Stomach (tissue), 19 donors: ENCODE measurements at places on chromosomes 1 and 21. TPM values are rescaled to one million over a fixed set of nuclear protein-coding genes. Genes with fewer than 3 reads are reported as not detected.

The KRTAP21-2 gene
- not detected for total RNA-seq

- no peak for DNase-seq
- no peak overlapping the region for H3K4me3 ChIP-seq
- no peaks in the 10 kb centered on the region for H3K27me3 ChIP-seq
- no peak overlapping the region for H3K27ac ChIP-seq
- H3K4me1 ChIP-seq, result peaks cover 15% of the 10 kb centered on the region
These were observed 9.0 kb downstream of the COL18A1 start for GRCh38 chr21:45413922-45414321.

- no peak for DNase-seq
- peaks cover 10% of the 10 kb centered on the region for H3K36me3 ChIP-seq
- peaks cover 32% of the 10 kb centered on the region for H3K4me1 ChIP-seq
These were observed 3.1 kb downstream of the STK40 start for GRCh38 chr1:36382669-36383068.

DNA sequence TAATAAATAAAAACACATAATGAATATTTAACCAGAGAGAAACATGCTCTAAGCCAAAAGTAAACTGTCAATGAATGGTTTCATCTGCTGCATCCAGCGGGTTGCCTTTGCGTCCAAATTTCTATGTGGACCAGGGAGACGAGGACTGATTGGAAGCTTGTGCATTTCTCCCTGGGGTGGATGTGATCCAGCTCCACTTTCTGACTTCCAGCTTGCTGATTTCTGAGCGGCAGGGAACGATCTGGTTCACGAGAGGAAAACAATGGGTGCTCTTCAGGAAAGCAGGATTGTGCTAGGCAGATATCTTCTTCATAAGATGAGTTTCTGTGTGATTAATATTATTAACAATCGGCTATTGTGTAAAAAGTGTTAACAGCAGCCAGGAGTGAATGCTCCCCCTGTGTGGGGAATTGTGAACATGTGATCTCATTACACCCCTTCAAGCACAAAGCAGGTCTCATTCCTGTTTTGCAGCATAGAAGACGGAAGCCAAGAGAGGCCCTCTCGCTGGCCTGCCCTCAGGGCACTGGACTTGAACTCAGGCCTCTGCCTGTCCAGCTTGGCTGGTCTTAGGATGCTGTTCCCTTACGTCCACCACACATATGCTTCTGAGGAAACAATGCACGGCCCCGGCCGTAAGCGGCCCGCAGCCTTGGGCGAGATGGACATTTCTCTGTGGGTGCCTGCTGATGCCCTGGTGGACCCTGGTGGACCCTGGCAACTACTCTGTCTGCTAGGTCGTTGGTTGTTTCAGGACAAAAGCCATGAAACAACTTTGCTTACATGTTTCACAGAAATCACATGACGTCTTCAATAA is 183.4 kb upstream of the C1orf174 start:
- H3K36me3 ChIP-seq, result no peaks in the 10 kb centered on the region
- DNase-seq, result no peak
- no peak overlapping the region for H3K27ac ChIP-seq
- H3K27me3 ChIP-seq, result no peaks in the 10 kb centered on the region
- H3K4me3 ChIP-seq, result no peak overlapping the region

The PDZK1IP1 gene
- total RNA-seq, result 0.87 TPM

The NR1I3 gene
- total RNA-seq, result not detected

The FCRL2 gene
- not detected for total RNA-seq

The RPTN gene
- total RNA-seq, result not detected

DNA sequence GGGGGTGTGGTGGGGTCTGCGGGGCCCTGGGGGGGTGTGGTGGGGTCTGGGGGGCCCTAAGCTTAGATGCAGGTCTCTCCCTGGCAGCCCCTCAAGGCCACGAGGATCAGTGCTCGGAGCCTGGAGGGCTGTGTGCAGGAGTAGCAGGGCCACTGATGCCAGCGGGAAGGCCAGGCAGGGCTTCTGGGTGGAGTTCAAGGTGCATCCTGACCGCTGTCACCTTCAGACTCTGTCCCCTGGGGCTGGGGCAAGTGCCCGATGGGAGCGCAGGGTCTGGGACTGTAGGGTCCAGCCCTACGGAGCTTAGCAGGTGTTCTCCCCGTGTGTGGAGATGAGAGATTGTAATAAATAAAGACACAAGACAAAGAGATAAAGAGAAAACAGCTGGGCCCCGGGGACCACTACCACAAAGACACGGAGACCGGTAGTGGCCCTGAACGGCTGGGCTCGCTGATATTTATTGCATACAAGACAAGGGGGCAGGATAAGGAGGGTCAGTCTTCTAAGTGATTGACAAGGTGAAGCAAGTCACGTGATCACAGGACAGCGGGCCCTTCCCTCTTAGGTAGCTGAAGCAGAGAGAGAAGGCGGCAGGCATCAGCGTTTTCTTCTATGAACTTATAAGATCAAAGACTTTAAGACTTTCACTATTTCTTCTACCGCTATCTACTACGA is 8.7 kb downstream of the RNF223 start:
- no peak for DNase-seq
- peaks cover 89% of the 10 kb centered on the region for H3K27me3 ChIP-seq
- no peaks in the 10 kb centered on the region for H3K36me3 ChIP-seq
- H3K4me3 ChIP-seq, result no peak overlapping the region

- H3K27me3 ChIP-seq, result no peaks in the 10 kb centered on the region
- H3K27ac ChIP-seq, result no peak overlapping the region
- no peak for DNase-seq
- H3K4me1 ChIP-seq, result no peaks in the 10 kb centered on the region
- no peak overlapping the region for H3K4me3 ChIP-seq
- no peaks in the 10 kb centered on the region for H3K36me3 ChIP-seq
These were observed 29.1 kb downstream of the IGFN1 start for GRCh38 chr1:201219481-201220387.
